ENCODE measurements at places on chromosomes 3 and 15.
A peak's percentile ranks its signal among the peaks of the same experiment; 100 is the strongest.

DNA sequence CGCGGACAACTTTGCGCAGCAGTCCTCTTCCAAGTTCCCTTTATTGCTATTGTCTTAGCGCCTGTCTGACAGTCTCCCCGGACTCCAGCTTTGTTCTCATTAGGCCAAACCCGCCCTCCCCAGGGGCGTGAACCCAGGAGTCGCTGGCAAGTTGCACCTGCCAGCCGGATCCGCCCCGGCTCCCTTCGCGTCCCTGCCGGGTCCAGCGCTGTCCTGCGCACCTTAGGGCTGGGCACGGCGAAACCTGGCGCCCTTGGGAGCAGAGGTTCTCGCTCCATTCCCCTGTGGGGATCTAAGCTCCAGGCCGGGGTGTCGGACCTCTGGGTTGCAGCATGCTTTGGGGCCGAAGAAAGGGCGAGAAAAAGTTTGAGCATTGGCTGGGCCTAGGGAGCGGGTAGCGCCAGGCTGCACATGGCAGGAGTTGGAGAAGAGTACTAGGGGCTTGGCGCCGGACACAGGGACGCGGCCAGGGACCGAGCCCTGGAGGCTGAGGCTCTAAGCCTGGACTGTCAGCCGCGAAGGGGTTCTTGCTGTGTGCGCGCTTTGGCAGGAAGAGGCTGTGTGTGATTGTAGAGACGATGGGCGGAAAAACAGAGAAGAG lies 335.1 kb upstream of the THRB start:
- no peak for DNase-seq

GRCh38 chr3:170809975-170810357 lies 60.0 kb downstream of the RPL22L1 start:
- no peak for DNase-seq

DNA sequence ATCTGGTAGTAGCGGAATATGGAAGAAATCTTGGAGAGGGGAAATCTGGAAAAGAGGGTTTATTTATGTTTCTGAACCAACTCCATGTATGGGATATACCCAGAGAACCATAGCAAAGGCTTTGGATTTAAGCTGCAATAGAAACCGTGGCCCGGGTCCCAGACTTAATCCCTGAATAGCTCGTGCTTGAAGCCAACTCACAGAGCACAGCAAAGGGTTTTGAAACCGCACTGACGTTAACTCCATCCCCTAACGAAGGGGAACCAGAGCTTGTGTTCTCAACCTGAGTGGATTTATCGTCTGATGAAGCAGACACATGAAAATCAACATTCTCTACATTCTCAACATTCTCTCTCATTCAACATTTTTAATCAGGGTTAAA lies 154.6 kb downstream of the APBA2 start:
- no peak for DNase-seq

GRCh38 chr15:100712226-100712625 lies 109.8 kb downstream of the ASB7 start:
- DNase-seq: no peak

GRCh38 chr15:78929536-78930264 lies 15.1 kb downstream of the CTSH start:
- DNase-seq: no peak

DNA sequence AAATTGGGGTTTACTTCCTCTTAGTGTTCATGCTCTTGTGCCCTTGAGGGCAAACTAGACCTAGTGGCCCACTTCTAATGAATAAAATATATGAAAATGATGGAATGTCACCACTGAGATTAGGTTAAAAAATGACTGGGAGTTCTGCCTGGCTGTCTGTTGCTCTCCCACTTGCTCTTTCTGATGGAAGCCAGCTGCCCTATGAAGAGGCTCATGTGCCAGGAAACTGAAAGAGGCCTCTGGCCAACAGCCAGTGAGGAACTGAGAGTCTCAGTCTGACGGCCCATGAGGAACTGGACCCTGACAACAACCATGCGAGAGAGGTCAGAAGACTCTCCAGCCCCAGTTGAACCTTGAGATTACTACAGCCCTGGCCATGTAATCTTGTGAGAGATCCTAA lies 107.1 kb upstream of the FHIT start:
- no peak for DNase-seq

DNA sequence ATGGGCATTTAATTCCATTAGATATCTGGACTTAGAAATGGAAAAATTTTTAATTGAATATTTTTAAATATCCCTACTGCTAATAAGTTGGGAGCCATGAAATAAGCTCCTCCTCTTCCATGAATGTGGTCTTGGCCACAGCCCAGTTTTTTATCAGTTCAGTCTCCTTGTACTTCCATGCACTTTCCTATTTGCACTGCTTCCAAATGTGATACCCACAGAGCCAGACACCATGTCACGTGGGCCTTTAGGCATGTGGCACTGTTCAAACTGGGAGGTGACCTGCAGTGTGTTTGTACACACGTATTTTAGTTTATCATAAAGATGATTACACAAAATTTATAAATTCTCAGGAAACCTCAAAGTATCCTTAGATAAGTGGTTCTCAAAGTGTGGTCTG lies 80.1 kb upstream of the DGKG start:
- DNase-seq: no peak

DNA sequence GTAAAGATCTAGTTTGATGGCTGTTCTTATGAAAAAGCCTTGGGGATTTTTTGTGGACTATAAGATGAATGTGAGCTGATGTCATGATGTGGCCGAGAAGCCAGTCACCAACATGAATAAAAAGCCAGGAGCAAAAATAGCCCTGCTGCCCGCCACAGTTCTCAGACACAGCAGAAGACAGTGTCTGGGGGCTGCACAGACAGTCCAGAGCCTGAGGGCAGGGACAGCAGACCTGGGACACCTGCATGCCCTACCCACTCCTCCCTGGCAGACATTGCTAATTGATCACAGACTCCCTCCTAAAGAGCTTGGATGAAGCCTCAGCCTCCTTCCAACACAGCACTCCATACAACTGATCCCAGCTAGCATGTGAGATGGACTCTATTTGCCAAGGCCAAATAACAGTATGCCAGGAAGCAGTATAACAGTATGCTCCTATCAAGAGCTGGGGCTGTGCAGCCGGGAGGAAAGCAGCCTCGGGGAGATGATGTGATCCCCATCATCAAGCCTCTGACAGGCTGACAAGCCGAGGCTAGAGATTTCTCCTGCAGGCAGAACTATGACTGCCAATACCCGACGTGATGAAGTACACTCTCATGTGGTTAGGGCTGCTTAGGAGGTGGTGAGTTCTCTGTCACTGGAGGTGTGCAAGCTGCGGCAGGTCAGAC lies 105.4 kb upstream of the RPL32 start:
- no peak for DNase-seq

GRCh38 chr3:129346695-129347457 lies 68.2 kb downstream of the HMCES start:
- DNase-seq: no peak

DNA sequence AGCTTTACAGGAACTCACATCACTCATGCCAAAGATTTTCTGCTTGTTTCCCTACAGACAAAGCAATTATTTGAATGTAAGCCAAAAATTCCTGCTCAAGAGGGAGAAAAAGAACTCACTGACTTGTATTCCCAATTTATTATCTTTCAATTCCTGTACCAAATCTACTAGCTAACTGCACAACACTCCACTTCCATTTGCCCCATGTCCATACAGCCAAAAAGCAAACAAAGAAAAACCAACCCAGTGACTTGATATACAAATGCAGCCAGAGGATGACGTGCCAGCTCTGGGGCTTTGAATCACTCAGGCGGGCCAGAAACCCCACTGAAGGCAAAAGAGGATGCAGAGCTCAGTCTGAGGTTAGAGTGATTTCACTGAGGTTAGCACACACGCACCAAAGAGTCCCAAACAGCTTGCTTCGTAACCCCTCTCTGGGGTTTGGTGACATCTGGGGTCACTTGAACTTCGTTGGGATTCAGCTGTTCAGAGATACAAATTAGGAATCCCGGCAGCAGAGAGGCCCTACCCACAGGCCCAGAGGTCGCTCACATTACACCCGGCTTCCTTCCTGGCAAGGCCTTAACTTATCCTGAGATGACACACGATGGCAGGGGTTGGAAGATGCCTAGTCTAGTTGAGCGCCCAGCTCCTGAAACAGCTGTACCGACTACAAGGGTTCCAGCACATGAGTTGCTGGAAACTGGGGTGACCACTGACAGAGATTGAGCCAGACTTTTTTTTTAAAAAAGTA lies 1.6 kb downstream of the RFTN1 start:
- DNase-seq: peak; percentile 55

DNA sequence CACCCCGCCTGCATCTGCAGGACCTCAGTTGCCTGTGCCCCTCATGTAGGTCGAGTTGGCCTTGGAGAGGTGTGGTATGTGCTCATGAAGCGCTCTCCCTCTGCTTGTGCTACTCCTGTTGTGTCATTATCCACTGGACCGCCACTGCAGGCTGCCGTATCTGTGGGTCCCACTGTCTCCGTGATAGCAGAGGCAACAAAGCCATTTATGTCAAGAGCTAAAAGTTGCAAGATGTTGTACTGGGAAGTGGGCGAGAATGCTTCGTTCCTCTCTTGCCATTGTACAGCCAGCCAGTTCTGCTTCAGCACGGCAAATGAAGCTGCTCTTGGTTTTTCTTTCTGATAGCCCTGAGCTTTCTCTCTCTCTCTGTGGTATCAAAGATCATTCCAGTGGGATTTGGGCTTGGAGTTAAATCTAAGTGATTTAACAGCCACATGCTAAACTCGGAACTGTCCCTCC lies 89.0 kb downstream of the TMEM212 start:
- DNase-seq: no peak

- DNase-seq: no peak
Measured at GRCh38 chr3:73955494-73956070, 330.8 kb upstream of the PDZRN3 start.

GRCh38 chr15:37490707-37491106 lies 390.4 kb upstream of the MEIS2 start:
- no peak for DNase-seq

DNA sequence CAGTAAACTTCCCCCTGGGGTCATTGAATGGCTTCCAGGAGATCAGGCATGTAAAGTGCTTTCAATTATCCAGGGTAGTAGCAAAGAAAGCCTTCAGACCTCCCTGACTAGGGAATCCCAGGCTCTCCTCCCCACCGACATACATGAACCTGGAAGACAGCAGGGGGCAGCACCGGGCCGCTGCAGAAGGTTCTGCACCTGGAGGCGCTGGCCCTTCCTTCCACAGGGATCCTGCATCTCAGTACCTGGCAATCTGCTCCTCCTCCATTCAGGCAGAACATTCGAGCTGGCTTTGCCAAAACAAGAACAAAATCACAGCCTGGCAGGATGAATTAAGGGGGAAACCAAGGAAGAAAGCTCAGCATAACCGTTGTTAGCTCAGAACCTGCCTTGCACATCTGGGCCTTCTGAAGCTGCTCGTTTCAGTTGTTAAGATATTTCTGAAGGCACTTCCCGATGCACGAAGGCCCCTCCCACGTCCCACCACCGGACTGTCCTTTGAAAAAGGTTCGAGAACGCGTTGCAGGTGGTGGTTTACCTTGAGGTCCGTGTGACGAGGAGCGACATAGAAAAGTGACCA lies 237.7 kb downstream of the SLCO3A1 start:
- no peak for DNase-seq

- no peak for DNase-seq
Measured at GRCh38 chr3:124810970-124811369, 76.2 kb downstream of the ITGB5 start.

GRCh38 chr3:188915127-188915526 lies 256.6 kb upstream of the TPRG1 start:
- DNase-seq: no peak

GRCh38 chr3:149604125-149604875 lies 53.5 kb downstream of the WWTR1 start:
- no peak for DNase-seq

DNA sequence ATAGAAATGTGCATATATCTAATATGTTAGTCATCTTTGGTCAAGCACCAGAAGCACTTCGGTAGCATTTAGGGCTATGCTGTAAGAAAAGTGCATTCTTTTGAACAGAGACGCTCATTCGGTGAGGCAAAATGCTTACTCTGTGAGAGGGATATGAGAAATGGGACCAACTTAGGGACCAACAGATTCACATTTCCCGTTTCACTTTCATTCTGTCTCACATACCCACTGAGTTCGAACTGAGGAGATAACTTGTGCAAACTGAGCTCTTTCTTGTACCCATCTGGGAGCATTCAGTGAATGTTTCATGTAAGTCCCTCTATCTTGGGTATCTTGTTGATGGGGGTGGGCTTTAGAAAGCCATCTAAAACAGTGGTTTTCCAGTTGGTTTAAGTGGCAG lies 135.3 kb downstream of the FEZF2 start:
- no peak for DNase-seq

DNA sequence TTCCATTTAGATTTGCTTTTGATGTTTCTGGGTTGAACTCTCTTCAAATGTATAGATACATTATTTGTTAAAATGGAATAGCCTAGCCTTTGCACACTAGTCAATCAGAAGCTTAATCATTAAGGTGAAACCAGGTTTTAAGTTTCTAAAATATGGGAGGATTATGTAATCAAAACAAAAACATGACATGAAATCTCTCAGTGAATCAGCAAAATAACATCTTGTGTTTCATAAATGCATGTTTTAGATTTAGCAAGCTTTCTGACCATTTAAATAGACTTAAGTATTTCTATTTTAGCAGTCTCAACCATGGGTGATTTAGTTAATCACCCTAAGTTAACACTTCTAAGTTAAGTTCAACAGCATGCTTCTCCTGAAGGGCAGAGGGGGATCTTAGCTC lies 11.3 kb downstream of the GTF2E1 start:
- DNase-seq: no peak

GRCh38 chr3:142356818-142357217 lies 91.0 kb downstream of the XRN1 start:
- DNase-seq: no peak

DNA sequence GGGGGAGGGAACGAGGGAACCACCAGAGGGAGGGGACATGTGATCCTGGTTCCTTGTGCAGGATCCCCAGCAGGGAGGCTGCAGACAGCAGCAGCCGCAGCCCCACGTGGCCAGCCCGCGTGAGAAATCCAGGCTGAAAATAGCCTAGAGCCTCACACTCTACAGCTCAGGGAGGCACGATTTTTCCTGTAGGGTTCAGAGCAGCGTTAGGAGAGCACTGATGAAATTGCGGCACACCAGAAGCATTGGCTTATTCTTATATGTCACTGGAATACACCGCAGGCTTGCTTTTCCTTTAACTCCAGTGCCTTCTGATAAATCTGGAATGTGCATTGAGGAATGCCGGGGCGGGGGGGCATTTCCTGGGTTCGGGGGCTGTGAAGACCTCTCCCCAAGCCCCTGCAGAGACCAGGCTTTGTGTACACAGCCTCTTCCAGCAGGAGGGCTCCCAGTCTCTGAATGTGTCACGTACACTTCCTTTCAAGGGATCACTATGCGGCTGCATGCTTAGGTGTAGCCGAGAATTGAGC lies 193.0 kb downstream of the ATP10A start:
- DNase-seq: no peak

DNA sequence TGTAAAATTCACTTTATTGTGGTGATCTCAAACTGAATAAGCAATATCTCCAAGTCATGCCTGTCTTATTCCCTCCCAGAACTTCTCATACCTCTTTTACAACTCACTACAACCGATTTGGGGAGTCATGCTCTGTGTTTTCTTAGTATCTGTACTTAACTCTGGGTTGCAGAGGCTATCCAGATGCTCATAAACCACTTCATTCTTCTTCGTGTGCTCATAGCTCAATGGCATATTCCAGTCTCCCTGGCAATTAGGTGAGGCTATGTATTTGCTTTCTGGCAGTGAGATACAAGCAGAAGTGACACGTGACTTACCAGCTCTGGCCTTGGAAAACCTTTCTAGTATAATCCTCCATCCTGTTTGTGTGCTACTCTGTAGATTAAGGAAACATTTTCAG lies 360.9 kb downstream of the ZNF385D start:
- DNase-seq: no peak

Data from activated CD8-positive, alpha-beta memory T cell treated with anti-CD3 and anti-CD28 coated beads for 1 hour (primary cell).